ENCODE measurements at places on chromosomes 2 and 18.
A peak's percentile ranks its signal among the peaks of the same experiment; 100 is the strongest.

DNA sequence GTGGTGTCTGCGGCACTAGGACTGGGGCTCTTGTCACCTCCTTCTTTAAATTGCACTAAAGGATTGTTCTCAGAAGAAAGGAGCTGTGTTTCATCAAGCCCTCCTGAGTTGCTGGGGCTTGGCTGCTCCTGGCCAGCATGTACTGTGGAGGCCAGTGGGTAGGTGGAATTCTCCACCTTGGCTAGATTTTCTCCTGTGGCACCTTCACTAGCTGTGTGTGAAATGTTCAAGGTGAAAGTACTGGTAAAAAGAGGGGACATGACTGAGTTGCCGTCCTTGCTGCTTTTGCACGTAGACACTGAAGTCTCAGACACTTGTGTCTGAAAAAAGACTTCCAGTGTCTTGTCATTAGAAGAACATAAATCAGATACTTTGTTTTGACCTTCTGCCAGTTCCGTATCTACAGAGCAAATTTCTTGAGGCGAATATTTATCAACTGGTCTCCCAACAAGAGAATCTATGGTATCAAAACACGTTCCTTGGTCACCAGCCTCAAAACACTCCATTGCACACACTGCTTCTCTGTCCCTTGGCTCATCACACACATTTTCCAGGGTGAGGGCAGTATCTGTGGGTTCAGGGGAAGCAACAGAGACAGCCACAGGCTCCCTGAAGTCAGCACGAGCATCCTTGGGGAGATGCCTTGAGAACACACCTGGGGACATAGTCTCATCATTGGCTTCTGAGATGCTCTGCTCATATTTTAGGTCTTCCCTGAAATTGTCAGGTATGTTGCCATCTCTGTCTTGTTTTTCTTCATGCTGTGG is 91.4 kb downstream of the ALPK2 start:
- no peak for DNase-seq

DNA sequence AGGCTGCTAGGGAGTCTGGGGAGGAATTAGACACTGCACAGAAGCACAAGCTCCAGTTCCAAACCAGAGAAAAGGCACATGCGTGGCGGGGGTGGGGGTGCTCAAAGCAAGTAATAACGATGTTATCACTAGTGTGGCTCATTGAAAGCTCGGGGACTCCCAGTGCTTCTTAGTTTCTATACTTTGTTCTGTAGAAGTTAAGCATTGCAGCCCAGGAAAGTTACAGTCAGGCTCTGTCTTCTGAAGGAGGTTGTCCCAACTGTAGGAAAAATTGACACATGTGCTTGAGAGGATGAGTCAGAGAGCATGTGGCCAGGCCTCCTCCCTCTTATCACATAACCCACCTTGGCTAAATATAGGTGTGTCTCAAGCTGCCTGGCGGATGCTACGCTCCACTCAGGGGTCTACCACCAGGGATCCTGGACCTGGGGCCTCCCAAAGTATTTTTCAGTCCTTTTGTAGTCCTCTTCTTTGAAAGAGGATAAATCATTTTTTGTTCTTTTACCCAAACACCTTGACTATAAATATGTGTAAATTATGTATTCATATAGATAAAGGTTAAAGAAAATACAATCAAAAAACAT is 3.8 kb downstream of the GALNT5 start:
- no peak for DNase-seq

DNA sequence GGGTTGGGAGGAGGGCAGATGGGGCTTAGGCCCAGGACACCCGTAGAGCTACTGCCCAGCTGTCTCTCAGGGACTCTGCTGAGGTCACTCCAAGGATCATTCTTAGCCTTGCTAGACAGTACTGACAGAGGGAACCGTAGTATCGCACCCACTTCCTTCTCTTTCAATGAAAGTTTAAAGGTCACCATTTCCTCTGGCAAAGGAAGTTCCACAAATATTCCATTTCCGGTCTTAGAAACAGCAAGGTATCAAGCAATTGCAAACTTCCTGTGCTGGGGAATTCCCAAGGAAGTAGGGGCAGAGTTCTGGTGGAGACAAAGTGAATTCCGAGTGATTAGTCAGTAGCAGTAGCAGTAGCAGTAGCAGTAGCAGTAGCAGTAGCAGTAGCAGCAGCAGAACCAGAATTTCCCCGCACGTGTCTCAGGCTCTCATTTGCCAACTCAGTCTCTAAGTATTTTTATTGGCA is 24.7 kb downstream of the IL1B start:
- DNase-seq: peak; percentile 29

DNA sequence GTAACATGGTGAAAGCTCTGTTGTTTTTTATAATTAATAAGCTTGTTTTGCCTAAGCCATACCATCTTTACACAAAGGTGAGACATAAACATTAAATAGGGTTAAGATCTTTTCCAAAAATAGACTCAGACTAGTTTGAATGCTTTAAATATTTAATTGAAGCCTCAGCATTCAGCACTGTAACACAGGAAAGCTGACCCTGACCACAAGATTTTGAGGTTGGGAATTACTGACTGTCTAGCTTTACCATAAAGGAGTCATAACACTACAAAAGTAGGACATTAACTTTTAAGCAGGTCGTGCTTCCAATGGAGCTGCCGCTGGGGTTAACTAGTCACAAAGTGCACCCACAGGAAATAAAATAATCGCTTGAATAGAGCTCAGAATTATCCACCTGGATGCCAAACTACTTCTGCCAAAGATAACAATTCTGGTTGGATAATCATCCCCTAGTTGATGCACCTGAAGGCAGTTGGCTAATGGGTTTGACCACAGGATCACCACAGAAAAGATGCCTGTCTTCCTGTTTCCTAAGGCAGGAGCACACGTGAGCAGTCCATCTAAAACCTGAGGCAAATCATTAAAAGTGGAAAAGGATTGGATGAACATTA is 106.2 kb downstream of the COBLL1 start:
- DNase-seq: no peak

DNA sequence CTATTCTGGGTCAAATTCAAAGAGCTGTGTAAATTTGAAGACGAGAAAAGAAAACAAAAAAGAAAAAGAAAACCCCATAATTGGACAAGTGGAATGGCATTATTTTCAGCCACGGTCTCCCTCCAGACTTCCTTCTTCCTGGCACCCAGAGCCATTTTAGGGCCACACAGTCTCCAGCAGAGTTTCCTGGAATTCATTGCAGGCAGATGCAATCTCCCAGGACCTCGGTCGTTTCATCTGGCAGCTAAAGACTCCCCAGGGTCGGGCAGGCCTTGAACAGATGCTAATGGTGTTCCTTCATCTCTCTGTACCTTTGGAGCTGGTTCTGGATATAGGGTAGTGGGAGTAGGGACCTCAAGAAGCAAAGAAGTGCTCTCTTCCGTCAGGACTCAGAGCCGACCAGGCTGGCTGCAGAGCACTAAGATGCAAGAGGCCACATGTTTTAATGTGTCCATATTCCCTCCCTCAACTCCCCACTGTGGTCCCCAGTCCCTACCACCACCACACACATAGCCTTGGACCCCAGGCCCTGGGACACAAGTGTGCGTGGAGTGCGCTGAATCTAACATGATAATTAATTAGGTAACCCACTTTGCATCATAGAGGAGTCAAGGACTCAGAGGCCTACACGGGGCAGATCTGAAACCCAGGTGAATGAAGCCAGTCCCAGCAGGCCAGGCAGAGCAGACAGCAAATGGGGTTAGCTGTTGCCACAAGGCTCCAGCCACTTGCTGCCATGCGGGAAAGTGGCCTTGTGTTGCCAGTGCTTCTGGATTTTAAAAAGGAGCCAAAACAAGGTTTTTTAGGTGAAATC is 109.3 kb upstream of the ATL2 start:
- DNase-seq: no peak

DNA sequence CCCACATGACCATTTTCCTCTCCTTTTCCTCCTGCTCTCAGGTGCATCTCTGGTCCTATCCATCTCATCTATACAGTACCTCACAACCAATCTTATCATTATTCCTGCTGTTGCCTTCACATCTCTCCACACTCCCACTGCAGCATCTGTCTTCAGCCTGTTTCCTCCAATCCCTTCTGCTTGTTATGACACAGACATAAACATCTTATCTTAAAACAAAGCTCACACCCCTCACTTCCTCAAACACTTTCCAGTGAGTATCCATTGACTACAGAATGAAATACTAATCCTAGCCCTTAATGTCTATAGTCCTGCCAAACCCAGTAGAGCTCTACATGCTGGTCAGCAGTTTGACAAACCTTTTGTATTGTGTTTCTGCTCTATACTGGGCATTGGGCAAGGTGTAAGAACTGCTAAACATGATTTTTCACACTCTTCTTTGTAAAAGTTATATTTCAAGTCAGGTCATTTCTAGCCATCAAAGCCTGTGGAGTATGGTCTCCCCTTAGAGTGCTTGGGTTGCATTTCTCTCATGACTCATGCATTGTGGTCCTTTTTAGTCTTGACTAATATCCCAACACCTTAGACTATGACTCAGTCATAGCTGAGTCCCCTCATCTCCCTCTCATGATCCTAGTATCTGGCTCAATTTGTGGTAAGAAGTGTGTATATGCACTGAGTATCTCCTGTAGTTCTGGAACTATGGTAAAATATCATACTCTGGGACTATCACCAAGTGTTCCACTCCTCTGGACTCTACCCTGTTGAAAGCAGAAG is 187.0 kb downstream of the CYRIA start:
- DNase-seq: no peak

GRCh38 chr18:3060667-3061580 is 48.0 kb upstream of the LPIN2 start:
- DNase-seq: peak; percentile 60

DNA sequence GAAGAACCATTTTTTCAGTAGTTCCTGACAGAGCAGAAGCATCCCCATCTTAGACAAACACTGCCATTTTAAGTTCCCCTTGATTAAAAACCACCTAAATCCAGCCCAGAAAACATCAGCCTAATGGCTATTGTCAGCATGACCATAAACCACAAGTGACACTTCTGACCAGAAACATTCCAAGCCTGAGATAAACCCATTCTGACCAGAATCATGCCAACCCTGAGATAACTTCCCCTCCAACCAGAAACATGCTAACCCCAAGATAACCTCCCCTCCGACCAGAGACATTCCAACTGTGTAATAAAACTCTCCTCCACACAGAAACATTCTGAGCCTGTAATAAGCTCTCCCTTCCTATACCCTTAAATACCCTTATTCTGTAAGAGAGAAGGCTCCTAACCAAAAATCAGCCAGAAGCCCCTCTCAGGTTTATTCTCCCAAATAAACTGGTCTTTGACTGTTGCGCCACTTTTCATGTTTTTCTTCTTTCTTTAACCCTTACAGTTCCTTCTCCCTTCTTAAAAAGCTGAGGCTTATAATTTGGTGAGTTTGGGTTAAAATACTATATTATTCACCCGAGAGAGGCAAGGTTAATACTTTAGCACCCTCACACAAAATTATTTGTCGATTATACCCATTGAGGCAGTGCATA is 149.7 kb downstream of the HNMT start:
- DNase-seq: no peak

GRCh38 chr2:222611684-222612083 is 44.2 kb downstream of the FARSB start:
- DNase-seq: no peak

DNA sequence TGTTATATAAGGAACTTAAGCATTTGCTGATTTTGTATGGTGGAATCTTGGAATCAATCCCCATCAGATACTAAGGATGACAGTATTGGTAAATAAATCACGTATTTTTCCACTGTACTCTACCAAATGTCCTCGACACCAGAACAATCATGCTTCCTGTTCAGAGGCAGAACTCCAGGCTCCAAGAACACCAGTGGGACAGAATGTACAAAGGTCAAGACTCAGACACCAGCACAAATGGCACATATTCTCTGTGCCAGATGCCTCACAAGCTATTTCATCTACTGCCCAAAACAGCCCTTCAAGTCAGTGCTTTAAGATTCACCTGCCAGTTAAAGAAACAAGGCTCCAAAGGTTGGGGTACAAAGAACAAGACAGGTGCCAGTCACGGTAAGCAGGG is 420.5 kb downstream of the STK39 start:
- no peak for DNase-seq

DNA sequence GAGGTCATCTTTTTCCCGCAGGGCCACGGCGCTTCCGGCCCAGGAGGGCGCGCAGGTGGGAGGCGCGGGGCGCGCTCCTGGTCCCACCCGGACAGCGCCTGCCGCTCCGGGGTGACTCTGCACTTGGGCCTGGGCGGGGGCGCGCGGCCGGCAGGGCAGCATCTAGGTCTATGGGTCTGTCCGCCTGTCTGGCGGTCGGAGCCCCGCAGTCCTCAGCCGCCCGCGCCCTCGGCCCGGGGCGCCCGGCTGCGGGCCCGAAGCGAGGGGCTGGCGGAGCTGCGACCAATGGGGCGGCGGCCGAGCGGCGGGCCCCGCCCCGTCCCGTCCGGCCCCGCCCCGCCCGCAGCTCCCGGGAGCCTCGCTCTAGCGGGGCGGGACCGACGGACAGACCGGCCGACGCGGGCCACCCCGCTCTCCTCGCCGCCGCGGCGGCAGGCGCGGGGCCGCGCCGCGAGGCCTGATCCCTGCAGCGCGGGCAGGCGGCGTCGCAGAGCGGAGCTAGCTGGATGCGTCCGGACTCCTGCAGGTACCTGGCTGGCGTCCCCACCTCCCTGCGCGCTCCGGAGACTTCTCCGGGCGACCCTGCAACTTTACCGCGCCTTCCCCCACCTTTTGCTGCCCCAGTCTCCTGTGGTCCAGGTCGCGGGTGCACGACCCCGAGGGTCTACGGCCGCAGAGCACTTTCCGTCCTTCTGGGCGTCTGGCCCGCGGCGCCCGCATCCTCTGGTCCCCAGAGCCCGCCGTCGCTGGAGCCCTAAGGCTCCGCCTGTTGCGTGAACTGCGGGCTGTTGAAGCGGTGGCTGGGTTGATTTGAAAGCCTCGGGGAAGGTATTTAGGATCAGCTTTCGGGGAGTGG is at the start of gene KCNS3:
TSS of gene KCNS3 (plus strand) at position 387 of the 856 bp plus-strand sequence. CDS start 52,342 bp downstream, outside the sequence.
- DNase-seq: no peak

DNA sequence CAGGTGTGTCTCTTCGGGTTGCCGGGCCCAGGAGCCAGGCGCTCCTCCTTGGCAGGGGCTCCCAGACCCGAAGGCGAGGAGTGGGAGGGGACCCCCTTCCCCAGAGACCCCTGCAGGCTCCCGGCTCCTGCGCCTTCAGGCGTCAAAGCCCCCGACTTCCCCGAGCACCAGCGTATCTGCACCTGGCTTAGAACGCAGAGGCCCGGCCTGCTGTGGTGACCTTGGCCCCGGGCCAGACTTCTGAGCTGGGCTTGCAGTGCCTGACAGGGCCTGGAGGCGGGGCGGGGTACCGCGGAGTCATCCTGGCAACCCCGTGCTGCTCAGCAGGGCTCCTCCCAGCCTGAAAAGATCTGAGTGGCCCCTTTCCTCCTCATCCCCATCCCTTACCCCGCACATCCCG is 27.0 kb downstream of the SKA1 start:
- no peak for DNase-seq

DNA sequence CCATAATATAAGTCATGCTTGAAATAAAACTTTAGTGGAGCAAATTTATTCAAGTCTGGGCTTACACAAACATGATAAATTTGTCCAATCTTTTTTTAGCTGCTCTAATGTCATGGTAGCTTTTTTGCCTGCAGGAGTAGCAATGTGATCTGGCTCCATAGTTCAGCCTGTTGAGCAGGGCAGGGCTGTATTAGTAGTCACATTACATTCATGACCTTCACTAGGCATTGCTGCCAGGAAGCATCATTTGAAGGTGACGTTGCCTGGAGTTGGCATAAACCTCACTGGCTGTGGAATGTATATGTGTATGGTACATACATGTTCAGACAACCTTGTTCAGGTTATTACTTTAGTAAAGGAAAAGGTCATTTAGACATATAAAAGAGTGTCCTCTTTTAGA is 76.6 kb downstream of the CCDC85A start:
- no peak for DNase-seq

GRCh38 chr2:238449241-238449640 is 22.5 kb downstream of the ASB1 start:
- DNase-seq: no peak
